ENCODE measurements at places on chromosomes 7 and 10. TPM values are rescaled to one million over a fixed set of nuclear protein-coding genes. Genes with fewer than 3 reads are reported as not detected.

The GSTO2 gene
- 5.7 TPM for total RNA-seq

The UBN2 gene
- total RNA-seq = 5.7 TPM

The PYROXD2 gene
- 33.9 TPM for total RNA-seq

The GRM3 gene
- not detected for total RNA-seq

The TLX1 gene
- not detected for total RNA-seq

The LRRC4 gene
- total RNA-seq = 0.54 TPM

The C7orf57 gene
- total RNA-seq = 0.27 TPM

The SYNPO2L gene
- total RNA-seq = not detected

The CD36 gene
- 3.2 TPM for total RNA-seq

The RP9 gene
- 7.0 TPM for total RNA-seq

The CACNB2 gene
- 11.6 TPM for total RNA-seq

The CAMK2B gene
- under 0.01 TPM for total RNA-seq

GRCh38 chr10:100828738-100829096 is 83.3 kb downstream of the PAX2 start:
- peak; percentile 33 for DNase-seq

- DNase-seq = no peak
These were observed 45.3 kb downstream of the STARD3NL start for GRCh38 chr7:38223306-38223705.

DNA sequence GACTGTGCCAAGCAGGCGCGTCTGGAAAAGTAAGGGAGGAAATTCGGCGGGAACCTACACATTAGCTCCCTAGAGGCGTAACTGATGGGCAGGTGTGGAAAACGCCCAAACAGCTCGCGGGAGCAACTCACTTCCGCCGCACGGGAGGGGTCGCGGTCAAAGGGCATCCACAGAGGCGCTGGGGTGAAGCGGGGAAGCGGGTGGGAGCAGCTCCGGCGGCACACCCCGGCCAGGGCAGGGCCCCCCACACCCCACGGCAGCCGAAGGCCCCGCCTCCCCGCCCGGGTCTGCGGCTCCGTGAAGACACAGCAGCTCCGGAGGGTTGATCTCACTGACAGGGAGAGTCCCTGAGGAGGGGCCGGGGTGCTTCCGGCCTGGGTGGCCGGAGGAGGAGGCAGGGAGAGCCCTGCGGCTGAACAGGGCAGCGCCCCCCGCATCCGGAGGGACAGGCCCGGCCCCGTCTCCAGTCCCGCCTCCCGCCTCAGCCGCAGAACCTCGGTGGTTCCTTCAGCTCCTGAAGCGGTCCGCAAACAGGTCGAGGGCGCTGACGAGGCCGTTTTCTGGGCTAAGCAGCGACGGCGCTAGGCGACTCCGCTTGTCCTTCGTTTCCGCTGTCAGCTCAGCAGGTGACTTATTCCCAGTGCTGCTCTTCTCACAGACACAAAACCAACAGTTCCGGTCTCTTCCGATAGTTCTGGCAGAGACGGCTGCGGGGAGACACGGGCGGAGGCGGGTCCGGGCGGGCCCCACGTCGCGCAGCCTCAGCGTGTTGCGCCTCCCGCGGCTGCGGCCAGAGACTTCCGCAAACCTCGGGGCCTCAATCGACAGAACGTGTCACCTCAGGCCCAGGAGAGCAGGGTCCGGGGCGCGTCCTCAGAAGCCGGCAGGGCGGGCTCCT is 276.1 kb downstream of the DNAJB6 start:
- DNase-seq = peak; percentile 53

DNA sequence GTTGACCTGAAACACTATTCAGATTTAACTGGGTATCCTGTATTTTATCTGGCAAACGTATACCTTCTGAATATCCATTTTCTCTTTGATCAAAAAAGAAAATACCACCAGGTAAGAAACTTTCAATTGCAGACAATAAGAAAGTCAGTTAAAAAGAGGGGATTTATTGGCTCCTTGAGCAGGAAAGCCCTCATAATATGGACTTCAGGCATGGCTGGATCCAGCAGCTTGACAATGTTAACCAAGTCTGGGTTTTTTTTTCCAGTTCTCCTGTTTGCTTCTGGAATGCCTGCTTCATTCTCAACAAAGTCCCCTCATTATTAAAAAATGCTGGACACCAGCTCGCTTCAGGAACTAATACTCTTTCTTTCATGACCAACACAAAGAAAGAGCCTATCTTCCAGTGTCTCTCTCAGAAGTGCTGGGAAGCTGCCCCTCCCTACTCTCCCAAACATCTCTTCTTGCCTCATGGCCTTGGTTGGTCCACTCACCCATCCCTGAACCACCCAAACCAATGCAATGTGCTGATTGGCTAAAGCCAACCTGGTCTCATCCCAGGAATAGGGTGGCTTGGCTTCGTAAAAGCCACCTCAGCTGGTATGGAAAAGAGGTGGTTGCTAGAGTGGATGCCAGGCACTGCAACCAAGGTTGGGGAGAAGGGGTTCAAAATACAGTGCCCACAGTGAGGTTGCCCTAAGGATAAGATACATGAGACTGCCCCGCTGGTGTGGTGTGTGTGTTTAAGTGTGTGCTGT is 30.6 kb upstream of the WDFY4 start:
- DNase-seq = no peak

DNA sequence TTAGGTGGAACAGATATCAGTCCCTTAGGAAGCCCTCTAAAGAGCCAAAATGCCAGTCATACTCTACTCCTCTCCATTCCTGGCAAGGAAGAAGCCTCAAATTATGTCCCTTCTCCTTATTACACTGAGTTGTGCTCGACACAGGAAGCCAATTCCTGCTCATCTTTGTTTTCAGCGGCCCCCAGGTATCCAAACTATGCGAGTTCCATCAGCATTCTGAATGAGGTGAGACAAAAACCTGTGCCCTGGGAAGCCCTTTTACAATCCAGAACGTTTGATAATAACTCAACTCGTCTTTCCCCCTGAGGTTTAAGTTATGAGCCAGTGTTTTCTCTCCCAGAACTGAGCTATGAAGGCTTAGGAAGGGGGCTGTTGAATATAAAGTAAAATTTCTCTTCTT is 580.5 kb downstream of the NXPH1 start:
- DNase-seq = no peak

DNA sequence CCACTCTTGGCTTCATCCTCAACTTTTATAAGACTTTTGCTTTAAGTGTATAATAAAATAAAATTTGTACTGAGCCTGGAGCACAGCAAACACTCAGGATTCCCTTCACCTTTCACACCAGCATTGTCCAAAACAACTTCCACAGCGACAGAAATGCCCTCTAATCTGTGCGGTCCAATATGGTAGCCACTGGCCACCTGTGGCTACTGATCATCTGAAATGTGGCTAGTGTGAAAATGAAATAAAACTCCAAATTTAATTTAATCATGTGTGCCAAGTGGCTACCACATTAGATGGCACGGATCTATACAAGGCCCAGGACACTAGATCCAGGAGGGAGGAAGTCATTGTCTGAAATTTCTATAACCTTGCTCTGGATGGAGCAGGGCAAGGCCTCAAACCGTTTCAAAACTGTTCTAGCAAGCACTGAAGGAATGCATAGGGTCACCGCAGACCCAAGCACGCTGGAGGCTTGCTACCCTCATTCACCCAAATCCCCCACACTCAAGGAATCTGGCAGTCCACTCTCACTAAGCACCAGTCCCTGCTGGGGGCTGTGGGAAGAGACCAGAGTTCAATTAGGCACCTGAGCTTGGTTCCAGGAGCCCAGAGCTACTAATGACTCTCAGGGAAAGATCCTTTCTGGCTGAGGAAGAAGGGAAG is 6.3 kb upstream of the MYO1G start:
- no peak for DNase-seq

DNA sequence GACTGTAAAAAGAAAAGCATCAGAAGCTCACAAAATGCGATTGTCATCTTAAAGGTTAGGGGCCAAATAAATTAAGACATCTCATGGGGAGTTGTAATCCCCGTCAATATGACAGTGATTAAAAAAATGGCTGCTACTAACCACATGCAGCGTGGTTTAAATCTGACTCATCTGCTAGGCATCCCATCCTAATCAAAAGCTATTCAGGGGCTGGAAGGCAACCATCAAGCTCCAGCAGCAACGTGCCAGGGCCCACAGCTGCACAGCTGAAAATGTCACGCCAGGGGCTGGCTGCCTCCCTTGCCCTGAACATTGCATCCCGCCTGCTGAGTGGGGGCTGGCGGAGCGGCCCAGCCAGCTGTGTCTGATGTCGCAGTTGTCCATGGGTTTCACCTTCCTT is 66.3 kb upstream of the FRMD4A start:
- DNase-seq = no peak

DNA sequence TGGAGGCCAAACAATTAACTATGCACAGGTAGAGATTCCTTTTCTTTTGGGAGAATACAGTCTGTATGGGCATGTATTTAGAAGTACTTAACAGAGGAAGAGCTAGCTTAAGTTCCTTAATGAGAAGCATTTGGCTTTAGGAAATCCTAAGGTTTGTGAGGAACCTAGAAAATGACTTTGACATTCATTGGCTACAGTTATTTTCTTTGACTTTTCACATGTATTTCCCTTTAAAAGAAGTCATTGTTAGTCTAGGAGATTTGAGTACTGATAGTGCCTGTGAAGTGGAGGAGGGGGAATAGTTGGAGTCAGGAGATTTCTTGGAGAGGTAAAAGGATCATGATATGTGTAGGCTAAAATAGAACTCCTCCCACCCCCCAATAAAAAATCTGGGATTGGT is 3.6 kb downstream of the HELLS start:
- no peak for DNase-seq

- DNase-seq = no peak
These were observed 1115.3 kb downstream of the REEP3 start for GRCh38 chr10:64636461-64636860.

GRCh38 chr7:114942446-114943175 is 20.7 kb downstream of the MDFIC start:
- peak; percentile 19 for DNase-seq

GRCh38 chr7:17983221-17984062 is 43.1 kb upstream of the SNX13 start:
- DNase-seq = no peak

- DNase-seq = no peak
These were observed 1048.8 kb downstream of the GATA3 start for GRCh38 chr10:9103301-9103700.

GRCh38 chr10:11782793-11783557 is 40.2 kb upstream of the PROSER2 start:
- peak; percentile 59 for DNase-seq

- DNase-seq = no peak
These were observed 29.2 kb downstream of the PRSS58 start for GRCh38 chr7:142228537-142229104.

DNA sequence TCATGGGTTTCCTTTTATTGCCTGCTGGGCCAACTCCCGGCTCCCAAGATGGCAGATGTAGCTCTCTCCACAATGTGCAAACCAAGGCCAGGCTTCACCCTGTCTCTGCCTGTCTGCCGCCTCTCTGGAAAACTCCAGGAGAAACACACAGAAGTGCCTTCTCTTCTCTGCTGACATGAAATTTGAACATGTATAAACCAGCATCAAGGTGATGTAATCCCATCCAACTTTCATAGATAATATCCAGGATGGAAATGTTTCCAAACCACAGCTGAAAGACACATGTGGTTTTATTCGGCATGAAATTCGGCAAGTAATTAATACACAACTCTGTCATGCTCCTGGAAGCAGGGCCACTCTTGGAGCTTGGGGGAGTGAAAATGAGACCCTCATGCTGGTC is 297.2 kb downstream of the C7orf25 start:
- DNase-seq = no peak

DNA sequence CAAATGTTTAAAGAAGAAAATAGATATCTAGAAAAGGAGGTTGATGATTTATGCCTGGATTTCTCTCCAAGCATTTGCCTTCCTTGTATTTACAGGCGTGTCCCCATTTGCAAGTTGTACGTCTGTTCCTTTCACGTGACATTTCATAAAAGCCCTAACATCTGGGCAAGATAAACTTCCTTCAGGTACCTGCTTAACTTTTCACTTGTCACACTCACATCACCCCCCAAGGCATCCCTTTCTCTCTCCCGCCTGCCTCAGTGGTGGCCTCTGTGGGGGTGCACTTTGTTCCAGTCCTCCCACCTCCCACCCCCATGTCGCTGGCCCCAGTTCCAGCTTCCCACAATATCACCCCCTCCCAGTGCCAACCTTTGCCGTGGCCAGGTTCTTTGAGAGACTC is 6.7 kb downstream of the TWIST1 start:
- DNase-seq = no peak

DNA sequence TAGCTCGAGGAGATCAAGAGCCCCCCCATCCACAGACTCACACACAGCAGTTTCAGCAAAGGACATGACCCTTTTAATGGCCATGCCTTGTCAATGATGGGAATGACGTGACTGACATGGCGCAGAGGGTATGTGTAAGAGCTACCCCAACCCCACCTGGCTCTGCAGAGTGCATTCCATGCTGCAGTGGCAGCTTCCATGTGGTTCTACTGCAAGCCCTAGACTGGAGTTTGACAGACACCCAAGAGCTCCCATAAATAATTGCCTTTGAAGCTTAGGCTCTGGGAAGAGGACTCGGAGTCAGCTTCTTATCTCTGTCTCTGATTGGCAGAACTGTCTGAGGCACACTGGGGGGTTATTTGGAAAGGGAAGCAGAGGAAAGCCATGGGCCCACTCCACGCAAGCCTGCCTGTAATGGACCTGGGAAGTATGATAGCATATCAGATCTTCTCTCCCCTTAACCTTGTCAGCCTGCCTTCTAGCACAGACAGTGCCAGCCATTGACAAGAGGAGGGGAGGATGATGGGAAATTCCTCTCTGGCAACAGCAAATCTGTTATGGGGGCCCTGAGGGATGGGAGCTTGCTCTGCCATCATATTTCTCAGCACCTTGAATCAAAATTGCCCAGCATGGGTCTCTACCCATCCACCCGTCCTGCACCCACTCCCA is 478.5 kb upstream of the PODXL start:
- no peak for DNase-seq

DNA sequence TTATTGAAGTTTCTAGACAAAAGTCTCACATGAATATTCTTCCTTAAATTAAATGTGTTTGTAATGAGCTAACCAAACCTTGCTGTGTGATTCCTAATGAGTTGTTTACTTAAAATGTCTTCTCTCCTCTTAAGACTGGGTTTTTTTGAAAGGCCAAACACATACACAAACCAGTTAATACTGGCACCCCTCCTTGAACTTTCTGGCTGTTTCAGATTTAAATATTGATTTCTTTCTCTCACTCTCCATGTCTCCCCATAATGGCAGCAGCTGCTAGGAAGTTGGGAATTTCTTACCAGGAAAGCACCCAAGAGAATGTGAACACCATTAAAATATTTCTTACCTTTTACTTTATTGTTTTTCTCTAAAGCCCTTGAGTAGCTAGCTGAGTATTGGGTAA is 11.4 kb upstream of the PTN start:
- DNase-seq = no peak

Data from hematopoietic multipotent progenitor cell (in vitro differentiated cells).